GM23248 (cell line): ENCODE measurements at places on chromosomes 3 and 15.
A peak's percentile ranks its signal among the peaks of the same experiment; 100 is the strongest.

- DNase-seq, result peak; percentile 63
Observed at GRCh38 chr3:187130346-187131066, 8.8 kb downstream of the RPL39L start.

GRCh38 chr3:46503200-46503874, 5.6 kb downstream of the RTP3 start:
- DNase-seq, result no peak

- no peak for DNase-seq
Observed at GRCh38 chr3:108021131-108021530, 69.7 kb downstream of the CD47 start.

DNA sequence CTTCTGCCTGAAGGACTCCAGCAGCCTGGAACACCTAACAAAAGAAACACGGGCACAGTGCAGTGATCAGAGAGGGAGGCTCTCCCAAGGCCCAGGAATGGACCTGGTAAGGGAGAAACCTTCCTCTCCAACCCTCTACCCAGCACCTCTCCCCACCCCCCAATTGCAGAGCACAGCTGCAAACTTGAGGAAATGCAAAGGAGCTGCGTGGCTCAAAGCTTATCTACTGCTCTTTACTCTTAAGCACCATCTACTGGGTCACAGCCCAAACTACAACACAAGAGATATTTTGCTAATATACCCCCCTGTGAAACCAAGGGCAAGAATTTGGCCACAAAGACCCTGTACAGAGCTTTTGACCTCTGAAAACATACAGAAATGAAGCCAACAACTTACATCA, 328.3 kb downstream of the OXSM start:
- DNase-seq, result no peak

- DNase-seq, result peak; percentile 100
Observed at GRCh38 chr3:11136830-11137626, 17.3 kb upstream of the HRH1 start.

GRCh38 chr15:49116108-49116857, 39.1 kb downstream of the COPS2 start:
- no peak for DNase-seq

GRCh38 chr15:47991357-47991756, 129.4 kb upstream of the SLC24A5 start:
- DNase-seq, result peak; percentile 27

DNA sequence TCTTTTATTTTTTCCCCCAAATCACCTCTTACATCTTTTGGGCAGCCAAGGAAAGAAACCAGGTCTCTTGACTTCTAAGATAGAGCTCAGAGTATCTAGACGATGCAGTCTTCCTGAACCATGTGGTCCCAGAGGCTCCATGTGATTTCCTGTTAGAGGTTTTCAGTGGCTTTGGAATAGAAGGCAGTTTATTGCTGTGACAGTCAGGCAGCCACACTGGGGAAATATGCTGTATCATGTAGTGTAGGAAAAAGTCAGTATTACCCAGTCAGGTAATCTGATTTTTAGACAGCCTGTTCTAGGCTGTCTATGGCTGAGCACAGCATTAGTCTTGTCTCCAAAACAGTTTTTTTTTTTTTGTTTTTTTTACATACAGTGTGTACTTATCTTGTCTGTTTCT, 294.3 kb downstream of the THSD4 start:
- no peak for DNase-seq

- DNase-seq, result no peak
Observed at GRCh38 chr15:78290222-78290621, 9.2 kb downstream of the SKIC8 start.

DNA sequence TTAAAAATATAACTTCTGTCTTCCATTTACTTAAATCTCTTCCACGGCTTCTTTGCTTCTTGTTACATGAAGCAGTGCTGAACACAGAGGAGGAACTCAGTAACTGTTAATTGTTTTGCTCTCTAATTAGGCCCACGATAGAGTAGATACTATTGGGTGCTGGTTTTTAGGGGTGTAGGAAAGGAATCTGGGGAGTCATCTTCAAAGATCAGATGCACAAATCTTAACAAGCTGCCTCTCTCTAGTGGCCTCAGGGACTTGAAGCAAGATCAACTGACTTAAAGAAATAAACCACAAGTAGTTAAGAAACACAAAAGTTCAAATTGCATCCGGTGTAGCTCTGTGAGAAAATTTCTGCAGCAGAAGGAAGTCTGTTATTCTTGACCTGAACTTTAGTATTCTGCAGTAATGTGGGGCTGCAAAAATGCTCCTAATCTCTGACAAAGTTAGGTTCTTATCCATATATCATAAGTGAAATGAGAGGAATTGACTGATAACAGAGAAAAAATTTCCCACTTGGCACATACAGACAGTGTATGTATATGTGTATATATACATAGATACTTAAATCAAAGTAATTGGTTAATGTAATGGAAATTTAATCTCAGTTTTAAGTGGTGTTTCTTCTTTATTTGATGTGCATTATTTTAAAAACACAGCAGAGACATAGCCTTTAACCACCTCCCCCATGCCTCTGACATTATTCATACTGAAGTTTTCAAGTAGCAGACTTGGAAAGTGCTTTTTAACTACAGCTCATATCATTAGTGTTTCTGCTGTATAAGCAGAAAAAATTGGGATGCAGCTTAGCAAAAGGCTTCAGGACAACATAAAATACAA, 51.8 kb downstream of the CHST2 start:
- DNase-seq, result peak; percentile 67

DNA sequence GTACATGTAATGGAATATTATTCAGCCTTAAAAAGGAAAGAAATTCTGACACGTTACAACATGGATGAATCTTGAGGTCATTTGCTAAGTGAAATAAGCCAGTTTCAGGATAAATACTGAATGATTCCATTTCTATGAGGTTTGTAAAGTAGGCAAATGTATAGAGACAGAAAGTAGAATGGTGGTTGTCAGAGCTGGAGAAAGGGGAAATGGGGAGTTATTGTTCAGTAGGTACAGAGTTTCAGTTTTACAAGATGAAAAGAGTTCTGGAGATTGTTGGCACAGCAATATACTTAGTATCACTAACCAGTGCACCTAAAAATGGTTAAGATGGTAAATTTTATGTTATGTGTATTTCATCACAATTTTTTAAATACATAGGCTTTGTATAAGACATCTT, 60.6 kb downstream of the USP8 start:
- no peak for DNase-seq

DNA sequence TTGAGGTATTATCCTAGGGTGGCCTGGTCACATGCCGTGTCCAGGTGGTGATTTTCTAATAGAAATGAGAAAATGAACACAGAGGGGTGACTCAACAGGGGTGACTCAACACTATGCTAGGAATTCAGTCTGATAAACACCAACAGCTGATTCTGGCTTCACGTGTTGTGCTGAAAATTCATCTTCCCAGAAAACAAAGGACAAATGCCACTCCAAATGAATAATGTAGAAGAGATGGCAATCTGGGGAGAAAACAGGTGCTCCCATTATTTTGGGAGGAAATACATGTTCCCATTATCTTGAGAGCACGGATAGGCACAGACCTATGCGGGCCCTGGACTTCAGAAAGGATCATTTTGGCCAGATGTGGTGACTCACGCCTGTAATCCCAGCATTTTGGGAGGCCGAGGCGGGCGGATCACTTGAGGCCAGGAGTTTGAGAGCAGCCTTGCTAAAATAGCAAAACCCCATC, 101.2 kb upstream of the MEX3B start:
- DNase-seq, result peak; percentile 92

DNA sequence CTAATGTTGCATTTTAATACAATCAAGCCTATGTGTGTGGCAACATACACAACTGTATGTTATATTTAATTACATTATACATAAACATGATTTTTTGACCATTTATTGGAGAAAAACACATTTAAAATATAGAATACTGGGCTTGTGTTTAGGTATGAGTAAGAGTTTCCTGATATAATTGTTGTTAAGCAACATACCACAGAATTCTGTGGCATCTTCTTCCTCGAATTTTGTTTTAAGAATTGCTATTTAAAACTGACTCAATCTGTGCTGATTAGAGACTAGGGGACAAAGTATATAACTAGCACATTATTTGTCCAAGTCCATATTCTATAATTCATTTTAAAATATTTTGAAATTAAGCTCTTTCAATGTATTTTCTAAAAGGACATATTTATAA, 376.8 kb upstream of the THBS1 start:
- DNase-seq, result peak; percentile 75

GRCh38 chr3:39137991-39138803, 15.2 kb downstream of the CSRNP1 start:
- DNase-seq, result no peak

DNA sequence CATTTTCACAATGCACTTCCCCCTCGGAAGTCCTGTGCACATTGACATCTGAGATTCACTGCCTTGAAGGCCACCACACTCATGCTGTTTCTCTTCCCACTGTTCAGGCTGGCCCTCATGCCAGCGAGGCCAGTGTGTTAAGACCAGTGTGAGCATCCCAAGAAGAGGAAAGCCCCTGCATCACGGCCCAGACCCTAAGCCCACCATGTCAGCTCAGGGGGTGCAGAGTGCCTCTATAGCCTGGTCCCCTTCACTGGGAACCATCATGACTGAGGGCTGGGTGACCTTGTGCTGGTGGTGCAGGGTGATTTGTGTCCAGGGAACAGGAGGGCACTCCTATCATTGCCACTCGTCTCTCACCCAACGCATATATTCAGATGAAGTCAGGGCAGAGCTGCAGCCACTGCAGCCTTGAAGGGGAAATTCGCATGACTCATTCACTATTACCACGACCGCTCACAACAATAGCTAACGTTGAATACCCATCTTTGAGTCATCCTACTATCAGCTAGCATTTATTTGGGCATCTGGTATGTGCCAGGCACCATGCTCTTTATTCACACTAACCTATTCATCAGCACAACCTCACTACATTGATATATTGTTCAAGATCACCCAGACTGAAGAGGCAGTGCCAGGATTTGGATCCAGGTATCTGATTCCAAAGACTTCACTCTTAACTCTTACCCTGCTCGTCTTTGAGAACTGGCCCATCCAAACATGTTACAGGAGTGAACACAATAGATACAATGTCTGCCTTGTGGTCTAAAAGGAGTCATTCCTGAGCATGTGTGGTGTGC, 58.8 kb upstream of the SLC6A11 start:
- peak; percentile 49 for DNase-seq

DNA sequence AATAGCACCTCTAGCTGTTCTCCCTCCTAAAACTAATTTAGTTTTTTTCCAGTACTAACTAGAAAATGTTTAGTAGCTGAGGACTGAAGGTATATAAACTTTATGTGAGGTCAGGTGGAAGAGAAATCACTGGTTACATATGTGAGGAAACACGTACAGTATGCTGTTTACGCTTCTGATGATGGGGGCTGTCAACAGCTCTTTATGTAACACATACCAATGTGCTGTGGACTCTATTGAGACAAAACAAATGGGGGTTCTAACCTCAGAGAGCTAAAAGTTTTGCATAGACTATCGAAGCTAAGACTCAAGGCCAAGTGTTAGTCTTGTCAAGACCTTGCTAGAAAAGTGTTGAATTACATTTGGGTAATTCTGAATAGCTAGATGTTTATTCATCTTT, 107.5 kb downstream of the SYNPR start:
- no peak for DNase-seq

DNA sequence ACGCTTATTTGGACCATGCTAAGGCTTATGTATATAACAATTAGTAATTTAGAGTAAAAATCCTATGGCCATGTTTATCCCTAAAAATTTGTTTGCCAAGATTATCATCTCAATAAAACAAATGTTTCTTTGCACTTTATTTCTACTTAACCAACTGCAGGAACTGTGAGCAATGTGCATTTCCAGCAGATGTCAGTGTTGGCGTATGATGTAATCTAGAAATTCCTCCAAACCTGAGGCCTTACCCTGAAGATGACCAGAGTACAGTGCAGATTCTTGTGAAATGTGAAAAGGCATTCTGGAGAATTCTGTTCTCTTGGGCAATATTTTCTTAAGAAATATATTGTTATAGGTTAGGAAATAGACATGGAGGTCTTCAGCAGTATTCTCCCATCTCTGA, 205.9 kb downstream of the MBNL1 start:
- peak; percentile 85 for DNase-seq

GRCh38 chr3:105483476-105483875, 116.8 kb downstream of the ALCAM start:
- no peak for DNase-seq

GRCh38 chr3:106688464-106688863, 688.8 kb upstream of the CCDC54 start:
- peak; percentile 94 for DNase-seq

DNA sequence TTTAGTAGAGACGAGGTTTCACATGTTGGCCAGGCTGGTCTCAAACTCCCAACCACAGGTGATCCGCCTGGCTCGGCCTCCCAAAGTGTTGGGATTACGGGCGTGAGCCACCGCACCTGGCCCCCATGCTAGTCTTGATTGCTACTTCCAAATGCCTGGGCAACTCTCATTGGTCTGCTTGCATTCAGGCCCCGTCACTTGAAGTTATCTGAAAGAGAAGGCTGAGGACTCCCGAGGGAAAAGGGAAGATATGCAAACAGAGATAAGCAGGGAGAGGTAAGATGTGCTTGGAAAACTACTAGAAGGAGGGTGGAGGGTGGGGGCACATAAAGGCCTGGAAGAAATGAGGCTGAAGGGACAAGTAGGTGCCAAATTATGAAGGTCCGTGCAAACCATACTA, 4.4 kb upstream of the LPP start:
- DNase-seq, result no peak

- DNase-seq, result no peak
Observed at GRCh38 chr3:10577486-10577885, 72.1 kb upstream of the ATP2B2 start.

- peak; percentile 11 for DNase-seq
Observed at GRCh38 chr3:23356169-23356568, 153.0 kb downstream of the UBE2E2 start.

DNA sequence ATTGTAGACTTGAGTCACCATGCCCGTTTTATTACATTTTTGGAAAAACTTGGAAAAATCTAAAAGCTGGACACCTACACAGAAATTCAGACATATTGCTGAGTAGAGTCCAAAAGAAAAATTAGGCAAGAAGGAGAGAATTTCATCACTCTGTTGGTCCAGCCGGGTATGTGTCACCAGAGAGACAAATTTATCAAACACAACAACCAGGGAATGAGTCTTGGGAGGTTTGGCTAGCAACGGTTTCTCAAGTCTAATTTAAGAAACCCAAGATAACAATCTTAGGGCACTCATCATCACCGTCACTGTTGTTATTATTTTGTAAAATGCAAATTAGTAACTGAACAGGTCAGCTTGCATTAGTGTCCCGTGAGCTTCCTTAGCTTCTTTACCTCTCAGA, 197.5 kb upstream of the C2CD4B start:
- DNase-seq, result peak; percentile 95

DNA sequence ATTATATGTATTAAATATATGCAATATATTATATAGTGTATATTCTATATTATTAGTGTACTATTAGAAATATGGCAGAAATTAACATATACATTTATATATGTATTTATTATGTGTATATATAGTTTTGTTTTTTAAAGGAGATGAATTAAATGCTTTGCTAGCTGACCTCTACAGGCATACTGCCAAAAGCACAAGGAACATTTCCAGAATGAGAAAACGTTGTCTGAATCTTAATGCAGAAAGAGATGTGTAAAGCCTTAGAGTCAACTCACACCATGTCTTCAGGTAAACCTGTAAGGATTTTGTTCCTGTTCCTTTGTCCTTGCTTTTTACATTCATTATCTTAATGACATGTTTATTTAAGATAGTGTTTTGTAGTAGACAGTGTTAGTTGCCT, 111.9 kb downstream of the ST8SIA2 start:
- no peak for DNase-seq

- DNase-seq, result no peak
Observed at GRCh38 chr3:186442162-186442561, 80.1 kb upstream of the DGKG start.
